ENCODE measurements at places on chromosomes 3 and 15. TPM values are rescaled to one million over a fixed set of nuclear protein-coding genes. Genes with fewer than 3 reads are reported as not detected.

The UQCC5 gene
- 15.7 TPM for total RNA-seq

The KLHL40 gene
- 114 TPM for total RNA-seq

The CPLX3 gene
- total RNA-seq = not detected

The NANOGP8 gene
- 0.27 TPM for total RNA-seq

The AGBL1 gene
- 18.1 TPM for total RNA-seq

The ALS2CL gene
- total RNA-seq = 5.1 TPM

DNA sequence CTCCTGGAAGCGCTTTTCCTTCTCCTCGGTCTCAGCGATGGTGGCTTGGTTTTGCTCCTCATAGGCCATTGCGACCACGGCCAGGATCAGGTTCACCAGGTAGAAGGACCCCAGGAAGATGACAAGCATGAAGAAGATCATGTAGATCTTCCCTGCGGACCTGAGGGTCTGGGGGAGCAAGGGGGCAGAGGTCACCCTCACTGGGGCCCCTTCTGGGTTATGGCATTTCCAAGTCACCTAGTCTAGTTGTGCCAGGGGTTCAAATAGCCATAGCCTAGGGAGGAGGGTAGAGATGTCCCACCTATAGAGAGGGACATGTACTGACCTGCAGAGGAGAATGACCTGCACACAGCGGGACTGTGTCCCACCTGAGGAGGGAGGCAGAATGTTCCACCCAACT lies 43.5 kb downstream of the SCN5A start:
- H3K36me3 ChIP-seq = no peaks in the 10 kb centered on the region
- H3K4me1 ChIP-seq = no peaks in the 10 kb centered on the region
- H3K27ac ChIP-seq = no peak overlapping the region
- DNase-seq = no peak
- no peak overlapping the region for H3K4me3 ChIP-seq

- H3K27ac ChIP-seq = peak overlapping the region; percentile 11
- peaks cover 5% of the 10 kb centered on the region for H3K36me3 ChIP-seq
- peaks cover 24% of the 10 kb centered on the region for H3K4me1 ChIP-seq
Measured at GRCh38 chr3:73490453-73491286, 134.1 kb downstream of the PDZRN3 start.

DNA sequence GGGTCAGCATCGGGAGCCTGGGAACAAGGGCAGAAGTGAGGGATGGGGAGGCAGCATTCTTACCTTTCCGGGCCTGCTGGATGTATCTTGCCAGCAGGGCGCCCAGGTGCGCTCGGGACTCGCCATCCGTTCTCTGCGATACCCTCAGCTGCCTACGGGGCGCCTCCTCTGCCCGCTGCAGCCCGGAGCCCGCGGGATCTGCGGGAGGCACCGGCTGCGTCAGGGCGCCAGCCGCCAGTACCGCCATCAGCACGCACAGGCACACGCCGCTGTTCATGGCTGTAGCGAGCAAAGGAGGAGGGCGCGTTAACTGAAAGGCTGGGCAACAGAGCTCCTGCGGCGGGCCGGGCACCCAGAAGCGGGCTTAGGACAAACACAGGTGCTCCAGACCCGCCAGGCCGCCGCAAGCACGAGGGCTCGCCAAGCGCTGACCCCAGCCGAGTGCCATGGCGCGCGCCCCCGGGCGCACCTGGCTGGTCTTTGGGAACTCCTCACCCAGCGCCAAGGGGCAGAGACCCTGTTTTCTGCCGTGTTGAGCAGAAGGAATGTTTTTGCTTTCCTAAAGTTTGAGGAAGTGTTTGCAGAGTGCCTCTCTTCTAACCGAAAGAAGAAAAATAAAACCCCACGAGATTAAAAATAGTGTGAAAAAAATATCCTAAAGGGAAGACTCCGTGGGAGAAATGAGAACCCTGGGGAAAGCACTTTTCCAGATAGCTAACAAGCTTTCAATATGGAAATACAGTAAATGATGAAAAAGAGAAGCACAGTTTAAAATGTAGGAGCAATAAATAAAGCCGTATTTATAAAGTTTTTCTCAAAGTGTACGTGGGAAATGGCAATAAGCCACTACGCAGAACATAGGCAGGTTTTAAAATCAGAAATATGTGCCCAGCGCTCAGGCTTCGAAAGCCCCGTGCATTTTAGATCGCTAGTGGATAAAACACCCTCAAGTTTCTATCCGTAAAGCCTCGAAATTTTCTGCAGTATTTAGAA lies 2.3 kb downstream of the CCK start:
- no peak overlapping the region for H3K27ac ChIP-seq
- no peak for DNase-seq
- peaks cover 76% of the 10 kb centered on the region for H3K27me3 ChIP-seq

DNA sequence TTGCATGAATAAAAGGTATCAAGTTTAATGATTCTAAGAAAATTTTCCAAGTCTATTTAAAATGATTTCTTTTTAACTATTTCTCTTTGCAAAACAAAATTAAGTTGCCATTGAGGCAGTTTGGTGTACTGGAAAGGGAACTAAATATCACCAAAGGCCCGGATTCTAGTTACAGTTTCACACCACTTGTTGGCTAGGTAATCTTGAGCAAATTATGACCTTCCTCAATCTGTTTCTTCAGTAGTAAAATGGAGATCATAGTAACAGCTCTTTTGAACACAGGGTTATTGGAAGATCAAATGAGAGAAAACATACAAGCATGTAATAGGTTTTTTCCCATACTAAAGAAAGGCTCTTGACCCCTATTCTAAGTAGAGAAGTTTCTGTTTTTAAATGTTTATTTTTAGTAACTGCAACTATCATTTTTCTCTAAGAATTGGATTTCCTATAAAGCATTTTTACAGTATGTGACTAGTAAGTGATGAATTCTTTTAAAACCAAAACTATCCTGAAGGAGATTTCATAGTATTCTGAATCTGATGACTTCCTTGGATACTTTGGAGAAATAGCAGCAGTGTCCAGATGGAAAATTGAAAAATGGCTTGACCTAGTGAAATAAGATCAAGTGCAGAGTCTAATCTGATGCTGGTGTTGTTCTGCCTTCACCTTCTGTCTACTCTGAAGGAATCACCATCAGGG lies 15.7 kb downstream of the SCAANT1 start:
- no peak overlapping the region for H3K27ac ChIP-seq
- H3K4me3 ChIP-seq = no peak overlapping the region
- no peaks in the 10 kb centered on the region for H3K27me3 ChIP-seq
- no peaks in the 10 kb centered on the region for H3K4me1 ChIP-seq
- DNase-seq = no peak

DNA sequence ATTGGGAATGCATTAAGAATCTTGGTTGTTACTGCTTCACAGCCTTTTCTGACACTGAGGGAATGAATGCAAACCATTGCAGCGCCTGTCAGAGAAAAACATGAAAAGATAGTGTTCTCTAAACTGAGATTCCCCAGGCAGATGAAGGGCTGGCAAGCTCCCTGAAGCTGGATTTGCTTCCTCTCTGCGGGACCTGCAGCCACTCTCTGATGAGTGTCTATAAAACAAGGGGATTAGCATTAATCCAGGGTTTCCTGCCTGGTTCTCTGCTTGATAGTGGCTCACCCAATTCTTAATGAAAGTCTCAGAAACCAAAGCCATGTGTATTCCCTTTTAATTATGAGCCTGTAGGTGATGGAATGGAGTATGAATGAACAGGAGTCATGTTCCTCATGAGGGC lies 344.3 kb upstream of the UMPS start:
- H3K4me1 ChIP-seq = no peaks in the 10 kb centered on the region
- no peak for DNase-seq
- H3K4me3 ChIP-seq = no peak overlapping the region
- peaks cover 2% of the 10 kb centered on the region for H3K27me3 ChIP-seq
- no peak overlapping the region for H3K27ac ChIP-seq

DNA sequence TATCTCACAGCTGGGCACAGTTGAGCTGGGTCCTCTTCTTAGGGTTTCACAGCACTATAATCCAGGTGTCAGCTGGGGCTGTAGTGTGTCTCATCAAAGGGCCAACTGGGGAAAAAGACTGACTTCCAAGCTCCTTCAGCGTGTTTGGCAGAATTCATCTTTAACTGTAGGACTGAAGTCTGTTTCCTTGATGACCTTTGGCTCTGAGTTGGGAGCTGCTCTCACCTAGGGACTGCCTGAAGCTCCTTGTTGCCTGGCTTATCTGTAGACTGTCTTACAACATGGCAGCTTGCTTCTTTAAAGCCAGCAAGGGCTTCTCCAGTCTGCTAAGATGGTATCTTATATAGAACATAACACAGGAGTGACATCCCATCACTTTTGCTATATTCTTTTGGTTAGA lies 5.3 kb upstream of the VPS33B start:
- no peaks in the 10 kb centered on the region for H3K4me1 ChIP-seq
- no peaks in the 10 kb centered on the region for H3K27me3 ChIP-seq
- DNase-seq = no peak
- no peaks in the 10 kb centered on the region for H3K36me3 ChIP-seq

DNA sequence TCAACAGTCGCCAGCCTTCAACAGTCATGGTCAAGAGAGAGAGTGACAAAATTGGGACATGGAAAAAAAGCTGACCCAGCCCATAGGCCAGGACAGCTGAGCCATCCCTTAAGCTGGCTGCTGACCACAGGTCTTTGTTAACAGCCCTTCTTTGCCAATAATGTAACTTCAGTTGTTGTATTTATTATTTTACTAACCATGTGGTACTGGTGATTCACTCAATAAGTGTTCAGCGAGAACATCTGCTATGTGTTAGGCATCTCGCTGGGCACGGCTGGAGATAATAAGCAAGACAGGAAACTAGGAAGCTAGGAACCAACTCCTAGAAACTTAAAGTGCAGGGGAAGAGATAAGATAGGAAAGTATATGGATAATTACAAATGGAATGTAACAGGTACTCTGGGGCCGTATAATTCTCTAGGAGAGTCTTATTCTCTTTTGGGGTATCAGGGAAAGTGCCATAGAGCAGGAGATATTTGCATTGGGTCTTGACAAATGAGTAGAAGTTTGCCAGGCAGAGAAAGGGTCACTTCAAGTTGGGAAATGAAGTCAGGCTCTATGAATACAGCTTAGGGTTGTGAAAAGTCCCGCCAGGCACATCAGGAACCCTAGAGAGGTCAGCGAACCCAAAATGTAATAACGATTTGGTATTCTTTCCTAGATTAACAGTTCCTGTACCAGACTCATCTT lies 84.0 kb upstream of the TRA2B start:
- H3K4me1 ChIP-seq = peaks cover 14% of the 10 kb centered on the region
- H3K27me3 ChIP-seq = no peaks in the 10 kb centered on the region
- no peak overlapping the region for H3K4me3 ChIP-seq

DNA sequence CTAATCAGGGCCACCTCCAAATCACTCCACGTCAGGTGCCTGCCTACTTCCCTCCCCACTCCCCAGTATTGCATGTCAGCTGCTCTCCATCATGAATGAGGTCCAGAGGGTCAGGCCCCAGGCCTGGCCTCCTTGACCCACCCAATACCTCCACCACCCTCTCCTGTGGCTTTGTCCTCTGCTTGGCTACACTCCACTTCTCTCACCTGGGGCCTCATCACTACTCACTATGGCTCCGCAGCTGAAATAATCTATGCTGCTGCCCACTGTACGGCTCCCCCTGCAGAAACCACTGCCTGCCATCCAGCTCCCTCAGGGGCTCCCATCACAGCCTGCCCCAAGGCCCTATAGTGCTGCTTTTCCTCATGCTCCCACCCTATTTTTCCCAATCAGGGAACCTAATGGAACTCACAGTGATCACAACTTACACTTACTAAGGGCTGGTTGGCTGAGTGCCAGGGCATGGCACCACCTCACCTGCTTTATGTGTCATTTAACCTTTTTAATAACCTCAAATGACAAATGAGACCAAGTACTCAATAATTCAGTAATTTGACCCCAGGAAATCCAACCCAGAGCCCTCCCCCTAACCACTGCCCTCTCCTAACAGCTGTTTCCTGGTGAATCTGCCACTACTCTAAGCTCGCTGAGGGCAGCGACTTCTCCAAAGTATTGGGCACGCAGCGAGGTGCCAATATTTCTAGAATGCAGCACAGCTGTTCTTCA lies 2.3 kb downstream of the GORASP1 start:
- peaks cover 19% of the 10 kb centered on the region for H3K36me3 ChIP-seq
- no peak for DNase-seq
- H3K4me1 ChIP-seq = peaks cover 32% of the 10 kb centered on the region
- H3K27ac ChIP-seq = no peak overlapping the region
- no peak overlapping the region for H3K4me3 ChIP-seq

DNA sequence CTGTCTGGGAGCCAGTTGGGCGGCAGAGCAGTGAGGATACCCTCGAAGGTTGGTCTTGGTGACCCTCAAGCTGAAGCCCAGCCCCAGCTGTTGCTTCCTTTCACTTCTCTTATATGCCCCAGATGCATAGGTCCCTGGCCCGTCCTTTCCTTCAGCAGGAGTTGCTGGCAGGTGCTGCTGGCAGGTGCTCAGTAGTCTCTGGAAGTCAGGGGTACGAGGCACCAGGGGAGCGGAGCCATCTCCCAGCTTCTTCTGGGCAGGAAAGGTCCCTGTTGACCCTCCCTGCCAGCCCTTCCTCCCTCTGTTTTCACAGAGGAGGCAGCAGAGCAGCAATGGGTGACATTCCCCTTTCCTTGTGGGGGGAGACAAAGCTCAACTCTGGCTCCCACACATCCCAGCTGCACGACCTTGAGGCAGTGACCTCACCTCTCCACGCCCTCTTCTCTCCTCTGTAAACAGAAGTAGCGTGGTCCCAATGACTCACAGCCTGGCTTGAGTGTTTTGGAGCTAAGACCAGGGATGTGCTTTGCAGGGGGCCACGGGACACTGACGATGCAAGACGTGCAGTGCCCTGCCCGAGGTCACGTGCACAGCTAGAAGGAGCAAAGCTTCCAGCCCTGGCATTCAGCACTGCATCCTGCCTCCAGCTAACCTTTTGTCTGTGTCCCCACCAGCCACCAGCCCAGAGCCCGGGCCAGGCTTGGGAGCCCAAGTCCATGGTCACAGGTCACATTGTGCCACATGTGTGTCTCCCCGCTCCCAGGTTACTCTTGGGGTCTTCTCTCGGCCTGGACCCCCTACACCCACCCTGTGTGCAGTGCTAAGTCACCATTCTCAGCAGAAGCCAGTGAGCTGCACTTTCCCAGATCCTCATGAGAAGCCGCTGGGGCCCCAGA lies 49.7 kb downstream of the SLC6A6 start:
- H3K4me1 ChIP-seq = peaks cover 47% of the 10 kb centered on the region
- H3K27ac ChIP-seq = peak overlapping the region; percentile 90
- peaks cover 41% of the 10 kb centered on the region for H3K27me3 ChIP-seq

DNA sequence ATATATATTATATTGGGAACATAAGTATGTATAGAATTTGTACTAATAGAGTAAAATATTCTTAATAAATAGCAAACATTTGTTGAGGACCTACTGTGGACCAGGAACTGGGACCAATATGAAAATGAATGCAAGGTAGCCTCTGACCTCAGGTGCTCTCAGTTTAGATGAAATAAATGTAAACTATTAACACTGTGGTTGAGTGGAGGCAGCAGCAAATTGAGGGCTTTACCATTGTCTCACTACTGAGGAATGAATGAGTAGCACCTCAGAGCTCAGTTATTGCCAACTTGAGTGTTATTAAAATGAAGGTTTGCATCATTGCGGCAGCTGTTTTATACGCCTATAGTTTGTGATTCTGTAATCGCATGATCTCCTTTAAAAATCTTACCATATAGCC lies 90.9 kb upstream of the CGNL1 start:
- H3K36me3 ChIP-seq = peaks cover 46% of the 10 kb centered on the region
- H3K4me3 ChIP-seq = no peak overlapping the region
- DNase-seq = no peak
- no peaks in the 10 kb centered on the region for H3K4me1 ChIP-seq

All from muscle of leg (tissue), 16 donors.